Glomerular endothelial cell (primary cell): ENCODE measurements at places on chromosomes 5 and 9. TPM values are rescaled to one million over a fixed set of nuclear protein-coding genes. Genes with fewer than 3 reads are reported as not detected.

Gene NDOR1
- total RNA-seq = 10.3 and 12.8 TPM in 2 replicates

Gene FLT4
- total RNA-seq = 97.3 and 203 TPM in 2 replicates

DNA sequence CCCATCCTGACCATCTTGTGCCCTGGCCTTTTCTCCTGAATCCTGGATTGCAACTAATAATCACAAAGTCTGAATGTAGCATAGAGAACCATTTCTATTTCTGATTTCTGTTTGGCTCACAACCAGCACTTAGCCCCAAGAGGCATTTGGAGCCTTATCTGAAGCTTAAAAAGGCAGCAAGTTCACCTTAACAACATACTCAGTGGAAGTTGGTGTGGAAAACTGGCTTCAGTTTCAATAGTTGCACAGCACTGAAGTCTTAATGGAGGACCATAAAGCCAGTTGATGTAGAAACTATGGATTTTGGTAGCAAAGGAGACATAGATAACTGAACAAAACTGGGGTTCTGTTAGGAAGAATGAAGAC lies 574.1 kb downstream of the PSAT1 start:
- no peak for DNase-seq

DNA sequence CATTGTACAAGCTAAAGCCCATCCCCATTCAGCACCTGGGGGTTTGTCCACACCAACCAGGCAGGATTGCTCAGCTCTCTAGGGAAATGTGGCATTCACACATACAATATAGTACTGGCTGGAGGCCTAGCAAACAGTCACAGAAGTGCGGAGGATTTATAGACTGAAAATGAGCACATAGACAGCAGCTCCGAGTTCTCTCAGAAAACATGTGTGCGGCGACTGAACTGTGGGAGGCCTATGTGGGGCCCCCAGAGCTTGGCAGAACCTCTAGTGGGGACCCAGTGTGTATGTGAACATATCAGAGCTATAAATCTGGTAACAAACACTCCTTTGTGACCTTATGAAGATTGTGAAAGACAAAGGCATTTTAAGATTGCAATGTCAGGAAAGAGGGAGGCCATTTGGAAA lies 431.1 kb downstream of the DTWD2 start:
- no peak for DNase-seq

Gene CCL27
- total RNA-seq = not detected in 2 replicates

DNA sequence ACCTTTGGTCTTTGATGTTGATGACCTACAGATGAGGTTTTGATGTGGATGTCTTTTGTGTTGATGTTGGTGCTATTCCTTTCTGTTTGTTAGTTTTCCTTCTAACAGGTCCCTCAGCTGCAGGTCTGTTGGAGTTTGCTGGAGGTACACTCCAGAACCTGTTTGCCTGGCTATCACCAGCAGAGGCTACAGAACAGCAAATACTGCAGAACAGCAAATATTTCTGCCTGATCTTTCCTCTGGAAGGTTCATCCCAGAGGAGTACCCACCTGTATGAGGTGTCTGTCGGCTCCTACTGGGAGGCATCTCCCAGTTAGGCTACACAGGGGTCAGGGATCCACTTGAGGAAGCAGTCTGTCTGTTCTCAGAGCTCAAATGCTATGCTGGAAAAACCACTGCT lies 694.5 kb upstream of the CDH6 start:
- no peak for DNase-seq

DNA sequence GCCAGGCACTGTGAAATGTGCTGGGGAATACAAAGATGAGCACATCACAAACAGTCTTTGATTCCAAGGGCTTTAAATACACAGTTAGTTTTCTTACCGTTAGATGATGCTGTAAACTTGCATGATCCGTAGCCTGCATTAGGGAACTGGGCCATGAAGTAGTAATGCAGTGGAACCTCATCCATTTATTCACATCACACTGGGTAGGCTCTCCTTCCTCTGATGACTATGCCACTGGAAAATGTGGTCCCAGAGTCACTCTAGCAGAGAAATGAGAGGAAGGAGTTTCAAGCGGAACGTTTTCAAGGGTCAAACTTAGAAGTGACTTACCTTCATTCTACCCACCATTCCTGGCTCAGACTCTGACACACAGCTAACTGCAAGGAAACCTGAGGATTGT lies 26.4 kb downstream of the ZFAND5 start:
- DNase-seq = no peak

GRCh38 chr5:35815089-35815936 lies 41.4 kb upstream of the IL7R start:
- no peak for DNase-seq

Gene FAM53C
- total RNA-seq = 26.4 and 30.7 TPM in 2 replicates

GRCh38 chr5:151896031-151896691 lies 28.5 kb downstream of the GLRA1 start:
- no peak for DNase-seq

DNA sequence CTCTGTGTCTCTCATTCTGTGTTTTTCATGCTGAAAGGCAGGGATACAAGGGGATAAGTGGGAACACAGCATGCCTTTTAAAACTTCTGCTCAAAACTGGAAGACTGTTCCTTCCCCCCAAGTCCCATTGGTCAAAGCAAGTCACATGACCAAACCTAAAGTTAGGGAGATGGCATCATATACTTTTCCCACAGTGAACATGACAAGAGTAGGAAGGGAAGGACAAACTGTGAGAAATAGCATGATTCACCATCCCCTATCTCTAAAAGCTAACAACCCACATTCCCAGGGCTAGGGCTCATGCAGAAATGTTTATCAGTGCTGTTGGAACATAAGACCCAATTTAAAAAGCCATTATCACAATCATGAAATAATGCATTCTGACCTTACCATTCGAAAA lies 24.2 kb upstream of the SHISAL2B start:
- no peak for DNase-seq

Gene TAF11L7
- not detected in 2 replicates for total RNA-seq

Gene HTR1A
- total RNA-seq = not detected in 2 replicates

GRCh38 chr5:61674378-61674777 lies 342.3 kb downstream of the ZSWIM6 start:
- no peak for DNase-seq

DNA sequence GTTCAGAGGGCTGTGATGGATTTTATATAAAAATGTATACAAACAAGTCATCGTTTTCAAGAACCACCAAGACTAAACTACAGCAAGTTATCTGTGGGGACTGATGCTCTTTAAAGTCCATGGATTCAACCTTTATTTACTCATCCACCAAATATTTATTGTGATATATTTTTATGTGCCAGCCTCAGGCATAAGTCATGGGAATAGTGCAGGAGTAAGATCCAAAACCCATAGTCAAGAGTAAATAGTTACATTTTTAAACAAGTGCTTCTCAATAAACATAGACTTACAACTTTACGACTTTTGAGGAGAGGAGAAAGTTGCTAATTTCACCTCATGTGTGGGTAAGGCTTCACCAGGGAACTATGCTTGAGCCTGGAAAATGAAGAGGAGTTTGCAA lies 24.6 kb downstream of the MACIR start:
- no peak for DNase-seq

GRCh38 chr5:10460252-10460906 lies 18.7 kb downstream of the ROPN1L start:
- DNase-seq = no peak

Gene PHYHD1
- total RNA-seq = 0.23 and 2.9 TPM in 2 replicates

DNA sequence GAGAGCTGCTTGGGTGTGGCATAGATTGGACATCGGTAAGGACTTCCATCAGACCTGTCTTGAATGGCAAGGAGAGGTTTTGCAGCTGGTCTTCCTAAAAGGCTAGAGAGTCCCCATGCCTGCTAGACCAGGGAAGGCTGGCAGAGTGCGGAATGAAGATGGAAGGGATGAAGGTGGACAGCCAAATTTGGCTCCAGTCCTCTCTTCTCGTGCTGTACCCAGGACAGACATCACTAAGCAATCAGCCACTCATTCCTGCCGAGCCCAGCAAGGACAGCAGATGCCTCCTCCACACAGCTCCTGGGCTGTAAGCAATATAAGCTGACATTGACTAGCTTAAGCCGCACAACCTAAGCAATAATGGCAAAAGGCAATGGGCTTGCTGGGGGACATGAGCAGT lies 112.0 kb downstream of the OLFM1 start:
- DNase-seq = no peak

- DNase-seq = no peak
Measured at GRCh38 chr5:142484821-142485387, 160.1 kb upstream of the SPRY4 start.

- no peak for DNase-seq
Measured at GRCh38 chr9:97307091-97307490, 368 bp upstream of the CCDC180 start.

Gene IRGM
- total RNA-seq = not detected in 2 replicates

Gene PCDHGA11
- 12.3 and 17.5 TPM in 2 replicates for total RNA-seq

DNA sequence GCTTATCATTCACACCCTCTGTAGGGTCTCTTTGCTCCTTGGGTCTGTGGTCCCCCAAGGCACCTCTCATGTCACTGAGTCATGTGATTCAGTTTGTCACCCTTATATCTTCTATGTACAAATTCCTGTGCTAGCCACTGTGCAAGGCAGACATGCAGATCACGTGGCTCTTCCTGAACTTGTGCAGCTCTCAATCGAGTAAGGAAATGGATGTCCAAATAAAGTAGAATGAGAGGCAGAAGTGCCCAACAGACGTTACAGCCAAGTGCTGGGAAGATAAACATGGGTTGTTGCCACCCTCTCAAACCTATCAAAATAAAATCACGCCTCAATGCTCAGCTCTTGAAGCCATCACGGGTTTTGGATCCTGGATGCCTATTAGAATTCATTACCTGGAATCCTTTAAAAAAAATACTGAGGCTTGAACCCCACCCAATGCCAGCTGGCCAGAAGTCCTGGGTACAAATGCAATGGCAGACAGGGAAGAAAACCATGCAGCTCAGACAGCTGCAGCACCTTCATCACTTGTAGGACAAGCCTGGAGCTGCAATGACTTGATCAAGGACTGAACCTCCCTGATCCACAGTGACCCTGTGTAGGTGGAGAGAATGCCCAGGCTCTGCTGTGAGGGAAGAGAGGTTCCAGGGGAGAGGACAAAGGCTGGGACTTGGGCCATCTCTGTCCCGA lies 228.7 kb upstream of the DAP start:
- DNase-seq = no peak

- DNase-seq = no peak
Measured at GRCh38 chr9:29332789-29333188, 1759.5 kb upstream of the C9orf72 start.

Gene TAF7
- total RNA-seq = 51.0 and 52.6 TPM in 2 replicates

Gene PCDHB10
- 1.1 and 1.3 TPM in 2 replicates for total RNA-seq

GRCh38 chr5:151015974-151016587 lies 4.3 kb upstream of the GPX3 start:
- no peak for DNase-seq

DNA sequence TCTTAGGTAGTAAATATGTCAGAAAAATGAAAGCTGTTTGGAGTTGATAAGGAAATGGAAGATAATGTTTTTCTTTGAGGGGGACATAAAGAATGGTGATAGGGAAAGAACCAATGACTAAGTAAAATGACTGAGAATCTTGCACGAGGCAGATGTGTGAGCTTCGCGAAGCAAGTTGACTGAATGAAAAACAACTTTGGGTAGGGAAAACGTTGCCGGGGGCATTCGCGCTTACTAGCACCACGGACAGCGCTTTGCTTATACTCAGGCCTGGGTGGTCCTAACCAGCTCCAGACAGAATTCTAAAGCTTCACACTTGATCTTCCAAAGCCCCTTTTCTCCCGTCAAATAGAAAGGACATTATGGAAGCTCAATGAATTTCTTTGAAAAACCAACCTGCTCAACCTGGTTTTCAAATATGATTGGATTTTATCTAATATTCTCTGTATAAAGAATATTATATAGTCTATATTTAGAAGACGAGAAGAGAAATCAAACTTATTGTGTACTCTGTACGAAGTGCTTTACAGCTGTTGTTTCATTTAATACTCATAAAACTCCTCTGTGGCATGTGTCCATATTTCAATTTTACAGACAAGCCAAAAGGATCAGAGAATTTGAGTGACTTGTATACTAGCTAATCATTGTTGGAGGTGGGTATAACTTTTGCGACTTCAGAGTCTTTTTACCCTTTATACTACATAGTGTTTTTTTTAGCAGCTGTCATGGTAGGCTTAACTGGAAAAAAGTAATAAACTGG lies 1.9 kb upstream of the CDKN2B start:
- DNase-seq = no peak

DNA sequence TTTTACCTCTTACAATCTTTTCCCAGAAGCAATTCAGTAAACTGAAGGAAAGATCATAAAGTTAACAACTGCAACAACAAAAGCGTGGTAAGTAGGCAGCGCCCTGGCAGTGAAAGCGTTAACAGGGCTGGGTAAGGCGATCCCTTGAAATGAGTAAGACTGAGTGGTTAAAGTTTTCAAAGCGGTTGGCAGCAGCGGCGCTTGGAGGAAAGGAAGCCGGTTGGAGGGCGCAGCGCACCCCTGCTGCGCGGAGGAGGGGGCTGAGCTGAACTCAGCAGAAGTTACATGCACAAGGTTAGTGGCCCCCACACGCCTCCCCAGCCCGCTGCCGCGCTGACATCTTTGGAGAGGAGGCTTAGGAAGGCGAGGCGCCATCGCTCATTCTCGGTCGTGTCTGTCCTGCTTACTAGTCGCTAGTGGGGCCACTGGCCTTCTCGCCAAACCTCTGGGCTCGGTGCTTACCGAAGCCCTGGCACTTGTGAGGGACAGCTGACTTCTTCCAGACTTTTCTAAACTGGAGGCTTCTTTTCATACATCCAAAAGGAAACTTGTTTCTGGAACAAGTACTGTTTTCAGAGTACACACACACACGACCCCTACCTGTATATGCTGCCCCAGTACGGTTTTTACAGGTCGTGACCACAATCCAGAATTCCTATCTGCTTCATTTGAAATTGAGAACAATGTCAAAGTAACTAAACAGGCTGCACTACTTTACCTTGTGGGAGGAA lies at the start of gene SH3RF2:
Gene SH3RF2, plus strand, starts transcription at position 178 of the 731 bp plus-strand sequence. CDS start 1,351 bp downstream, outside the sequence.
- DNase-seq = no peak

Gene SLC1A1
- total RNA-seq = 10.9 and 13.0 TPM in 2 replicates

DNA sequence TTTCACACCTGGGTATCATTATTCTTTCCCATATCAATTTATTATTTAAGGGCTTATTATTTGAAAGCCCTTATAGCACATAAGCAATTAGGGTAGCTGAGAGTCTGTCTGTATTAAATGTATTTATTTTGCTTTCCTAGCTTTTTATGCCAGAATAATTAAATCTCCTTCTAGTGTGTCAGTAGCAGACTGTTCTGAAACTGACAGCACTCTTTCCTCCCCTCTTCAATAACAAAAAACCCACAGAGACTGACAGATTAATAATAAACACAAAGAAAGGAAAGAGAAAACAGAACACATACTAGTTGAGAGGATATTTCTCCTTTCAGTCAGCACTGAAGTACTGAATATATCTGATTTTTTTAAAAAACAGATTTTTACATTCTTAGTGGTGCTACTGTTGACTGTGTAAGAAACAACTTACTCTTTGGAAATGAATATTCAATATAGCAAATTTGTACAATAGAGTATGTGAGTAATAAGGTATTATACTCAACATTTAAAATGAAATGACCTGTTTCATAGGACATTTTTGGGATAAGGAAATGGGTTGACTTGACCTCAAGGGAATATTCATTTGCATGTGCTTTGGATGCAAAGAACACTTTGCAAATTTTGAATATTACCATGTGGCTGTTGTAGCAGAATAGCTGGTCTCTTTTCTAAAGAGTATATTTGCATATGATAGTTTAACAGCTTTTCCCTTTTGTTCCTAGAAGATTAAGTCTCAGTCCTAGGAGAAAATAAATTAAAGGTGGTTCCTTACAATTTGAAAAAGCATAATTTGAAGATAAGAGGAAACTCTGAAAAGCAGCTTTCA lies 208.3 kb downstream of the SPATA31D1 start:
- no peak for DNase-seq

Gene SELENOP
- total RNA-seq = 36.2 and 37.3 TPM in 2 replicates

GRCh38 chr5:114238771-114239313 lies 123.0 kb upstream of the KCNN2 start:
- DNase-seq = no peak

Gene ELAVL2
- total RNA-seq = 1.3 and 5.5 TPM in 2 replicates

GRCh38 chr5:96207420-96207819 lies 225.6 kb downstream of the PCSK1 start:
- no peak for DNase-seq
